ENCODE measurements at places on chromosomes 1 and 21. TPM values are rescaled to one million over a fixed set of nuclear protein-coding genes. Genes with fewer than 3 reads are reported as not detected.
A peak's percentile ranks its signal among the peaks of the same experiment; 100 is the strongest.

UTS2 gene
- not detected for total RNA-seq

DNA sequence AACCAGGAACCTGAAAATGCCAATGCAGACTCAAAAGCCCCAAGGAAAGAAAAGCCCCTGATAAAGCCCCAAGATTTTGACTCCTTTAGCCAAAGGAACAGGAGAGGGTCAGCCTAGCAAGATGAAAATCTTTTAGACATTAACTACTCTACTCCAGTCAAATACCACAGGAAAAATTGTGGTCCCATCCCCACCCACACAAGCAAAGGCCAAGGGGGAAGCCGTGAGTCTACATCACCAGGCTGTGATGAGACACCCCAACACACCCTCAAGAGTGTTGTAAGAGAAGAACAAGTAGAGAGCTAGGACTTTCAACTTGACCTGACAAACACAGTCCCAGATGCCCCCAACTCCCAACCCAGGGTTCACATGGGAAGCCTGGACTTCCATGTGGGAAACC lies 192.8 kb upstream of the NR5A2 start:
- ATAC-seq, result no peak

DNA sequence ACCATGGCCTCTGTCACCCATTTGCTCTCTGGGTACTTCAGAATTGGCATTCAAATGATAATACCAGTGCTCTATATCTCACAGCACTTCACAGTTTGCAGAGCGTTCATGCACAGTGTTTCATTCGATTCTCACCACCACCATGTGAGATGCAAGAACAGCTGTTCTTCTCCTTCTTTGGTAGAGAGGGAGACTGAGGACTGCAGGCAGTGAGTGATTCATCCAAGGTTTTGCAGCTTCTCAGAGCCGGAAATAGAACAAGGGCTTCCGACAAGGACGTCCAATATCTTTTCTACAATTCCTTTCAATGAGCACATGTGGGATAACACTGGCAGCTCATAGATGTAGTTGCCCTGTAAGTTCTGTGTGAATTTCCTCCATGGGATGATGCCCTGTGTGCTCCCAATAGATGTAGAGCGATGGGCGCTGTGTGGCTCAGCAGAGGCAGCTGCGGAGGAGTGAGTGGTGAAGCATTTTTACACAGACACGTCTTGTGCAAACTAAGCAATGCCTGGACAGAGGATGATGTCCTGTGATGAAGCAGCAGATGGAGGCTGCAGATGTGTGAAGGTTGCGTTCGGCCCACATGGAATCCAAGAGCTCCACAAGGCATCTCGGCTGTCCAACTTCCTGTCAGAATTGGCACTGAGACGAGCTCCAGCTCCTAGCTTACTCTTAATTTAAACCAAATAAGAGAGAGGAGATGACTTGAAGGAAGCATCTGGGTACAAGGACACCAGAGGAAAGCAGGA lies 24.9 kb downstream of the MT1HL1 start:
- ATAC-seq, result no peak

- ATAC-seq, result no peak
Observed at GRCh38 chr1:192158181-192158580, at the start of gene RGS18. RGS18 (plus strand) TSS chr1:192158462; CDS start chr1:192158638, 176 bp downstream.

DNA sequence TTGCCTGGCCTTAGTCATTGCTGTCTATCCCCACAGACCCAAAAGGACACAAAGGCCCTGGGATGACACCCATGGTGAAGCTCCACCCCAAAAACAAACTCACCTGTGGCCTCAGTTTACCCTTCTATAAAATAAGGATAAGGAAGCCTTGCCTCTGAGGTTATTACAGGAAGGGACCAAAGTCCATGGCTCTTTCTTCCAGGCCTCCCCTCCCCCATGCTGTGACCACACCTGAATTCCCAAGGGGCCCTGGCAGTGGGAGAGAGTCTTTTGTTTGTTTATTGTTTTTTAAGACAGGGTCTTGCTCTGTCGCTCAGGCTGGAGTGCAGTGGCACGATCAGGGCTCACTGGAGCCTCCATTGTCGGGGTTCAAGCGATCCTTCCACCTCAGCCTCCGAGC lies 10.5 kb upstream of the TNFRSF25 start:
- no peak for ATAC-seq

CYP4X1 gene
- 25.1 TPM for total RNA-seq

DNA sequence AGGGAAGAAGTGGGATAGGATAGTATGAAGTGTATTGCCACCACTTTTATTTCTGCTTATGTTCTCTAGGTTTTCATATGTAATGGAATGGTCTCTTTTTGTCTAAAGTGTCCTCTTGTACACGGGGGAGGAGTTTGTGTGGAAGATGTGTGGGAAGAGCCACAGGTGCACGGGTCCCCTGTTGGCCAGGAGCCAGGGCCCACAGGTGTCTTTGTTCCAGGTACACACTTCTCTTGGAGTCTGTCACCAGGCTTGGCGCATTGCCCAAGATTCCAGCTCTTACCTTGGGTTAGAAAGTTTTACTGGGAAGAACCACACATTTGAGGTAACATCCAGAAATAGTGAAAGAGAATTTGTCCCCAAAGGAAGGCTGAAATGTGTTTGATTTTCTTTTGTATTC lies 10.5 kb downstream of the TENT5C start:
- ATAC-seq, result no peak

GRCh38 chr1:95034506-95034905 lies 38.2 kb downstream of the ALG14 start:
- ATAC-seq, result no peak

DNA sequence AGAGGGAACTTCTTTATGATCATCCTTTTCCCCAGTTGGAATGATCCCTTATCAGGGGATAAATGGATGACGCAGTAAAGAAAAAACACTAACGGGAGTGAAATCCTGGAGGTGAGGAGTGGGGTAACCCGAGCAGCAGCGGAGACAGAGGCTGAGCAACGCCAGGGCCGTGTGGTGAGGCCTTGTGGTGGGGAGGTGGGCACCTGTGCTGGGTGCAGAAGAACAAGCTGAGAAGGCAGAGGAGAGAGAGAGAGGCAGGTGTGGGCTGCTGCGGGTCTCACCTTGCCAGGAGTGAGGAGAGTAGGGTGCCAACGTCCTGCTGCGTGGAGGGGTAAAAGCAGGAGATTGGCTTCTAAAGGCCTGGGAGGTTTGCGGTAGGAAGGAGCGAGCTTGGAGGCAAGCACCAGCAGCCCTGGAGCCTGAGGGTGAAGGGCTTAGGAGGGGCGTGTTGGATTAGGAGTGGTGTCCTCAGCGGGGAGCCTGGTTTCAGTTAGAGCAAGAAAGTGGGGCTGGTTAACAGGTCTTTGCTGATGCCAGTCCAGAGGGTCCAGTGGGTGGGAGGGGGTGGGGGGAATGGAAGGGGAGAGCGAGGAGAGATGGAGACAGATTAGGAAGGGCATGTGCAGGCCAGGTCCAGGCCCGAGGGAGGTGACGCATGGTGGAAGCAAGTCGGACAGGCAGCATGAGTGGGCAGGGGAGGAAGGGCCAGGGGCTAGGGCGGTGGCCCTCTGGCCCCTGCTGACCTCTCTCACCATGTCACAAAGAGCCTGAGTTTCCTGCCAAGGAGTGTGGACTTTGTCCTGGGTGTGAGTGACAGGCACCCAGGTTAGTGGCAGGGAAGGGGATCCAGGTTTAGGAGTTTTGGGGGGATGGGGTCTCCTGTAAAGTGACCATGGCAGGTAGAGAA lies 36.7 kb upstream of the LHX4 start:
- ATAC-seq, result no peak

DNA sequence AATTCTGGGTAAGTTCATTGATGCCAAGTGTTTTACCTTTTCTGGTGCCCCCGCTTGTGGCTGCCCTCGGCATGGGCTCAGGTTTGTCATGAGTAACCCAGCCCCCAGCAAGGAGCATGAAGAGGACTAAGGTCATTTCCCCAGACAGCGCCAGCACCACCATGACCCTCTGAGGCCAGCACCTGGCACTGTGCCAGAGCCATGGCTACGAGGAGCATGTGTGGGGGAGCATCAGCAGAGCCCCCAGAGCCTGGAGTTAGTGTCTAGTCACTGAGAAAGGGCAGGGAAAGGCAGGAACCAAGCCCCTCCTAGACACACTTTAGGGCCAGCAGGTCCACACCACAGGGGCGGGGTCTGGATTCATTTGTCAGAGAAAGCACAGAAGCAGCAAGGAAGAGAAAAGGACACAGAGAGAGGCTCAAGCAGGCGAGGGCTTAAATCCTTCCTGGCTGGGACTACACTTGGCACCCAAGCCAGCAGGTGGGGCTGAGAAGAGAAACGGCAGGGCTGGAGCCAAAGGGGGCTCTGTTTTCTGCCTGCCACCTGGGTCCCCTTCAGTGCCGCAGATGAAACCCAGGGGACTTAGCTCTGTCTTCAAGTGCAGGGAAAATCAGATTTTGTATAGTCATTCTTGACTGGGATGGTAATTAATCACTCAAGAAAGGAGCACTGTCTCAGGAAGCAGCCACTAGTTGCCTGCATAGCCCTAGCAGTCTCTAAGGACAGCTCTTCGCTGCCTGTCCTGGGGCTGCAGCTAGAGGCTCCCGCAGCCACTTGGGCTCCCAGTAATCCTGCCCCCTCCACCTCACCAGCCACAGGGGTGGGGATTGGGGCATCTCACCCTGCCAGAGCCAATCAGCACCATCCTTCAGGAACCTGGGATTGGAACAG lies 79.6 kb upstream of the ZC3H12A start:
- peak; percentile 28 for ATAC-seq

DNA sequence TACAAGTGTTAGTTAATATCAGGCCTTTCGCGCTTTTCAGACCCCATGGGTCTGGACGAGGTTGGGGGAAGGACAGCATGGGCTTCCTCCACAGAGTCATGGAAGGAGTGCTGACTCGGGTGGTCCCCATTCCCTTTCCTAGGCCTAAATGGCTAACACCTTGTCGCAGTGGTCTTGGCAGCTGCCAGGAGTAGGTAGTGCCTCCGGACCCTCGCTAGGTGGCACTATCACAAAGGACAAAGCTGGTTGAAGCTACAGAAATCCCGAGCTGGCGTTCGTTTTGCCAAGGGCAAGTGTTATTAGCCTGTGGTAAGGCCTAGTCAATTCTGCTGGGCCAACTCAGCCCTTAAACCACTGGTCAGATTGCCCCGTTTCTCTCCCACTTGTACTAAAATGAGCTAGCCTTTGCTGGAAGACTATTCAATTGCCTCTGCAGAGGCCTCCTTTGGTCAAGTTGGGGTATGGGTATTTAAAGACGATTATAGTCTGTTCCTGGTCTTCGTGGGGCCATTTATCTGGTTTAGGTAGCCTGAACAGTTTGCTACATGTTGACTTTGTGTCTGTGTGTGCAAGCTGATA lies 1.1 kb upstream of the UBE2Q1 start:
- ATAC-seq, result peak; percentile 69

SLC25A34 gene
- total RNA-seq, result 0.68 TPM

- no peak for ATAC-seq
Observed at GRCh38 chr1:212933815-212934471, 16.4 kb upstream of the VASH2 start.

- no peak for ATAC-seq
Observed at GRCh38 chr1:30274173-30274970, 449.0 kb downstream of the MATN1 start.

Data from esophagus mucosa (tissue), 1 donor.